ENCODE measurements at places on chromosomes 13 and 19.

DNA sequence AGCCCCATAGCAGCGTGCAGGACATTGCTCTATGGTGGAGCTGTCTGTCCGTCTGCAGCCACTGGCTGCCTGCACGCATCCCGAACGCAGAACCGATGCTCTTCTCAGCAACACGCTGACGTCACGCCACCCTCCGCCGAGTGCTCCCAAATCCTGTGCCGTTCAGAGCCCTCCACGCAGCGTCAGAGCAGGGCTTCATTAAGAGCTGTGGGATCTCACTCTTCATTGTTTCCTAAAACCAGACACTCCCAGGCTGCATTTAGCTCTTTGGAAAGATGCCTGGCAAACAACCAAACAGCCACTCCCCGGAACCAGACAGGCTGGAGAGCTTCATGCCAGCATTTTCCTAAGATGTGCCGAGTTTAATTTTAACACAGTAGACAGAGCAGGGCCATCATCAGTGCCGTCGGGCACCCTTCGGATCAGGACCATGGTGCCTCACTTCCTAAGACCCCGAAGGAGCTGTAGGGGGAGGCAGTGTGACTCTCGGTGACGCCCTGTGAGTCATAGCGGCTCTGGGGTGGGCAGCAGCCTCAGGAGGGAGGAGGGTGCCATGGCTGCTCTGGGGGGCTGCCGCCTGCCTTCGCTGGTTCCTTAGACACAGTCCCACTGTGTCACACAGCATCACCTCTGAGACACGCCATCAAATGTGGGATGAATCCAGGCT lies 131.5 kb upstream of the MCF2L start:
- DNase-seq = no peak

- peak; percentile 77 for DNase-seq
These were observed 15.0 kb downstream of the NFIX start for GRCh38 chr19:13010038-13010991.

GRCh38 chr13:112072534-112073244 lies 5.7 kb downstream of the SOX1 start:
- no peak for DNase-seq

DNA sequence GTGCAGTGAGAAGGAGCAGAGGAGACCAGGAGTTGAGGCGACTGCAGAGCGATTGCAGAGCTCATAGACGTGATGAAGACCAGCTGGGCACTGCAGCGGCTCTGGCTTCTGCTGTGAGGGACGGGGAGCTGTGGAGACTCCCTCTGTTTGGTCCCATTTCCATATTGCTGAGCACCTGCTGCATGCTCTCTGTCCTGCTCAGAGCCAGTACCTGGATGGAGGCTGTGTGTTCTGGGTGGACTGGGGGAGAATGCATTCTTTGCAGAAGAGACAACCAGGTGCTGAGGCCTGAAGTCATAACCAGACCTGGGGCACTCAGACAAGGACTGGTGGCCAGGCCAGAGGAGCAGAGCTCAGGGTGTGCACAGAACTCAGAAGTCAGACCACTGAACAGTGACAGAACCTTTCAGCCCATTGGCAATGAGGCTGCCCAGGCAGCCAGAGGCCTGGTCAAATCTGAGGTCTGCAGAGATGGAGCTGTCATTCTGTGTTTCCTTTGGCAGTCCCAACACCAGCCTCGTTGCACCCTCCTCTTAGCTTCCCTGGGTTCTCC lies 1.3 kb upstream of the A1BG start:
- DNase-seq = no peak

DNA sequence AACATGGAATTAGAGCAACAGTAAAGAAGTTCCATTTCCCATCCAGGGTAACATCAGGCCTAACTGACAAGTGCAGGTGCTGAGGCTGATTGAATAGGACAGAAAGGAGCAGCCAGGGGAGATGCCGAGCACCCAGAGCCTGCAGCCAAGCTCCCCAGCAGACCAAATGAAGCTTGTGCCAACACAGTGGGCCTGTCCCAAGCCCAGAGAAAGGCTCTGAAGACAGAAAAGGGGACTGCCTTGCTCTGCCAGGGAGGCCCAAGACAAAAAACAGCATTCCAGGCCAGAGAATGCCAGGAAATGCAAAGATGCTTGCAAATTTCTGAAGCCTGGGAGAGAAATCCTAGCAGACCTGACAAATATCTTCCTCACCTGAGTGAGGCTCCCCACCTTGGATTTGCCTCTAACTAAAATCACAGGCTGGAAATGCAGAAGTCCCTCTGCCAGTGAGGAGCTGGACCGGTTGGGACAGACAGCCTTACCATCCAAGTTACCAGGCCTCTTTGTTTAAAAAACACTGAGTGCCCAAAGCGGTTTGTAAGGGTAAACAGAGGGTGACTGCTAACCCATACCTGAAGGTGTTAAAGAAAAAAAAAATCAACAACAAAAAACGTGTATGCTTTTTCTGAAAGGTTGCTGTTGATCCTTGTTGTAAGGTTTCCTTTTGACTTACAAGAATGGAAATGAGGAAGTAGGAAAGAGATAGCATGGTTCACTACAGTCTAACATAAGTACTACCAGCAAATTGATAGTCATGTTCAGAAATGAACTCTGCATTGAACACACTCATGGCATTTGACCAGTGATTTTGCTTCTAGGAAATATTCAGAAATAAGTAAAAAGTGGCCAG lies 11.8 kb upstream of the HMGB1 start:
- DNase-seq = no peak
